ENCODE measurements at places on chromosomes 6 and 20. TPM values are rescaled to one million over a fixed set of nuclear protein-coding genes. Genes with fewer than 3 reads are reported as not detected.

FOXQ1 gene
- not detected for total RNA-seq

TGM3 gene
- not detected for total RNA-seq

GRCh38 chr20:57893366-57893999 is 183.7 kb upstream of the PMEPA1 start:
- peak; percentile 24 for DNase-seq

- DNase-seq, result no peak
Observed at GRCh38 chr6:87669051-87669450, 33.0 kb downstream of the AKIRIN2 start.

DNA sequence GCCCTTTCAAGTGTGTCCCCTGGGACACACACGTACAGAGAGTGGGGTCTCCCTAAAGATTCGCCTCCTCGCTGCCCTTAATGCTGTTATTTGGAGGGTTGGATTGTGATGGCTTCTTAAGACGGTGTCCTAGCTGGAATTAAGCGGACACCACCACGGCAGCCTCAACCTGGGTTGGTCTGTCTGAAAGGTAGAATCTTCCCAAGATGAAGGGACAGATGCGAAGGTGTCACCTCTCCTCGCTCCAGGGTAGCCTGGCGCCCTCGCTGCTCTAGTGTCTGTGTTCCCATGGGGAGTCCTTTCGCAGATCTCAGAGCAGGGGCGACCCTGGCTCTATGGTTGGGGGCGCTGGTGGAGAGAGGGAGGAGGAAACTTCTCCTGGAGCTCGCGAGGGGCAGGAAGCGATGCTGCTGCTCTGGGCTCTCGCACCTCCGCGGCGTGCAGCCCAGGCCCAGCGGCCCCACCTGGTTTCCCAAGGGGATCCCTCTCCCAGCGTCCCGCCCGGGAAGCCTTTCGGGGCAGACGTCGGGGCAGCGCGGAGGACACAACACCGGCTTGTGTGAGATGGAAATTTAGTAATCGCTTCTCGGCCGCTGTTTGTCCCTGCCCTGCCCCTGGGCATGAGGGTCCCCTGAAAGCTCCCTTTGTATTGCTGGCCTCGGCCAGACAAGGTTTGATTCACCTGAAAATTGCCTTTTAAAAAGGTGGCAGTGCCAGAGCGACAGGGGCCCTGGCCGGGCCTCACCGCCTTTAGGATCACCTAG is 1.7 kb downstream of the RSPO3 start:
- DNase-seq, result no peak

DNA sequence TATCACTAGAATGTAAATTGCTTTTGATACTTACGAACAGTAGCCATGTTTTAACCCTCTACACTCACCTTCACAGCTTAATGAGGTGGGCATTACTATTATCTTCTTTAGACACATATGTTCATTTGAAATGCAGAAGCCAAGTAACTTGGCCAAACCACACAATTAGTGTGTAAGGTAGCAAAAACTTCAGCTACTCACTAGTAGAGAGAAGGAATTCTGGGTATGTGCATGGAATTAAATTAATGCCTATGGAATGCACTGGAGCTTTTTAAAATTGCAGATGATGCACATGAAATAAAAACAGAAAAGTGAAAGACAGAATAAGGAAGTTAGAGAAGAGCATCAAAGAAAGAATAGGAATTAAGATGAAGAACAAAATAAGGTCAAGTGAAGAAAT is 494.0 kb downstream of the ADGRB3 start:
- DNase-seq, result no peak

DNA sequence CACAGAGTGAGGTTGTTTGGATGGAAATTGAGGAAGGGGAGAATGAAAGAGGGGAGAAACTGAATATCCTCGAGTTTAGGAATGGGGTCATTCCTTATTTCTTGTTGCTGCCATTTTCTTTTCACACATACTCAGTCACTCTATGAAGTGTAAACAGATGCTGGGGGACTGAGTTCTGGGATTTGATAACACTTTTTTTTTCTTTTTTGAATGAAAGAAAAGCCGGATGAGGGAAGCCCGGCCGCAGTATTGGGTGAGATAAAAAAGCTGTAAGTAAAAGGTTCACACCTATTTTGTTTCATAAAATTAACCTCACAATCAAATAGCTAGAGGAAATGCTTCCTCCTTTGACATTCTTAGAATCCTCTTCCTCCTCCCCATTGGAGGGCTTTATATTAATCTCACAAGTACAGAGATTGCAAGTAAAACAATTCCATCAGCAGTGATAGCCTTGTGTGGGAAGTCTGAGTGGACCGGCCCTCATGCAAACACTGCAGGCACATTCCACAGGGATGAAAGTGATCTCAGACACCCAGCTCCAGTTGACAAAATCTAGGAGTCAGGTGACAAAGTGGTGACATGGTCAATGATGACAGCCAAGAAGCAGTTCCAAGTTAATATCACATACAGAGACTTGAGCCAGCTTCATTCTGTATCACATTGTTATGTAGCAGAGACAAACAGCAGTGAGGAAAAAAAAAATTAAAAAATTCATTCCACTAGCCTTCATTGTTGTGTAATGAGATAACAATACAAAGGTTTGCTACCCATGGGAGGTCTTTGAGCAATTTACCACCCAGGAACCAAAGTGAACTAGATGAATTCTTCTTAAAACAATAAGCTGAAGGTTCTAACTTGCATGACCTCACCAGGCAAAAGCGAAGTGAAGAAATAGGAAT is 391.1 kb upstream of the HSF2 start:
- no peak for DNase-seq
